ENCODE measurements at places on chromosomes 13 and 19. TPM values are rescaled to one million over a fixed set of nuclear protein-coding genes. Genes with fewer than 3 reads are reported as not detected.

GRCh38 chr19:850221-850978 lies 1.7 kb upstream of the ELANE start:
- DNase-seq, result no peak

- DNase-seq, result no peak
Observed at GRCh38 chr19:30224689-30225606, 147.2 kb upstream of the ZNF536 start.

Gene LGALS14
- polyA plus RNA-seq, result not detected

Gene CD37
- 49.0 TPM for polyA plus RNA-seq

DNA sequence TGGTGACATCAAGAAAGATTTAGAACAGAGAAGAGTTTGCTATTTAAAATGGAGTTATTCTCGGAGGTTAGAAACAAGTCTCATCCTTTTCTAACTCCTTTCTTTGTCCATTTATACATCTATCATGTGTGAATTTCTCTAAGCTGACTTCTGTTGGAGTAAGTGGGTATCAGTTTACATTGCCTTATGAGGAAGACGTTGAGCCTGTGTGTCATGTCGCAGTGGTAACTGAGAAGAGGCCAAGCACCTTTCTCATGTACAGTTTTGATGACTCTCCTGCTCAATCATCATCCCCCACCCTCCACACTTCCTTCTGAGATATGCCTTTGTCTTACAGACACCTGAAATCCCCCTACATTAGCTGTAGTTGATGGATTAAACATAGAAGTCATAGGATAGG lies 624.8 kb downstream of the LIG4 start:
- no peak for DNase-seq

GRCh38 chr13:60120617-60121336 lies 43.0 kb downstream of the DIAPH3 start:
- DNase-seq, result no peak

Gene FCAR
- polyA plus RNA-seq, result 0.68 TPM

DNA sequence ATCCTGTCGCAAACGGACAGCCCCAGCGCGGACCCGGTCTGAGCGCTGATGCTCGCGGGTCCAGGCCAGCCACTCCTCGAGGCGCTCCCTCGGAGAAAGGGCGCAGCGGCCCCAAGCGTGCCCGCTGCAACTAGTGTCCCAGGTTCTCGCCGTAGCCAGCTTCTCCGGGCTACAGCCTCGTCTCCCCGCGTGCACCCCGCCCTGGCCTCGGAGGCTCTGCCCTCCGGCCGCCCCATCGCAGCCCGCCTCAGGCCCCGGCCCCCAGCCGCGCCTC lies 487 bp downstream of the FLT1 start:
- no peak for DNase-seq

Gene KHSRP
- polyA plus RNA-seq, result 273 TPM

Gene CGB1
- not detected for polyA plus RNA-seq

DNA sequence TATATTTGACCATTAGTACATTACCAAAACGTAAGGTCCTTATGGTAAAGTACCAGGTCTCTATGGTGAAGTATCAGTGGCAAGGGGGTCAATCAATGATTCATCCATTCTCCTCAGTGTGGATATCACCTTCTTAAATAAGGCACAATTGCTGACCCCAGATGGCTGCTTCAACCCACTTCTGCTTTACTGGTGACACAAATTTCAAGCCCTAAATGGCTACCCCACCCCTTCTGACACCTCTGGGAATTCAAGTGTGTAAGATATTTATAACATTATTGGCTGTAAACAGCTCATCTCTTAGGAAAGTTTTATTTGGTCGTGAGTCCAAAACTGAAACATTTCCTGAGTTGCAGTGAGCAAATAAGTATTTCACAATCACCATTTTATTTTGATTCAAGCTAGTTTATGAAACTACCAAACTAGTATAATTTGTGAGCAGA lies 7.9 kb upstream of the WBP4 start:
- no peak for DNase-seq

DNA sequence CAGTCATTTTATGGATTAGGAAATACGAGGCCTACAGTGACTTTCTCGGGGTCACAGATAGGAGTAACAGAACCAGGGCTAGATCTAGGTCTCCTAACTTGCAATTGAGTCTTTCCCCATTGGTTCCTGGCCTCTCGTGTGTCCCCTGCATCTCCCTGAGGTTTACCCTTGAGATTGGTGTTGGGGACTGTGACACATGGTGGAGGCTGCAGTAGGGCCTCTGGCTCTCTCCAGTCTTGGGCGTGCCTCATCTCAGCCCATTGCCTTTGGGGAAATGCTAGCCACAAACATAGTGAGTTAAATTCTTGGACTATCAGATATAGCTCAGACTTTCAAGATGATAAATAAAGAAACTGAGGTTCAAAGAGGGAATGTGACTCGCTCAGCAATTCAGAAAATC lies 212.1 kb downstream of the KCNRG start:
- DNase-seq, result no peak

GRCh38 chr19:14661372-14661924 lies 13.2 kb downstream of the ADGRE3 start:
- no peak for DNase-seq

DNA sequence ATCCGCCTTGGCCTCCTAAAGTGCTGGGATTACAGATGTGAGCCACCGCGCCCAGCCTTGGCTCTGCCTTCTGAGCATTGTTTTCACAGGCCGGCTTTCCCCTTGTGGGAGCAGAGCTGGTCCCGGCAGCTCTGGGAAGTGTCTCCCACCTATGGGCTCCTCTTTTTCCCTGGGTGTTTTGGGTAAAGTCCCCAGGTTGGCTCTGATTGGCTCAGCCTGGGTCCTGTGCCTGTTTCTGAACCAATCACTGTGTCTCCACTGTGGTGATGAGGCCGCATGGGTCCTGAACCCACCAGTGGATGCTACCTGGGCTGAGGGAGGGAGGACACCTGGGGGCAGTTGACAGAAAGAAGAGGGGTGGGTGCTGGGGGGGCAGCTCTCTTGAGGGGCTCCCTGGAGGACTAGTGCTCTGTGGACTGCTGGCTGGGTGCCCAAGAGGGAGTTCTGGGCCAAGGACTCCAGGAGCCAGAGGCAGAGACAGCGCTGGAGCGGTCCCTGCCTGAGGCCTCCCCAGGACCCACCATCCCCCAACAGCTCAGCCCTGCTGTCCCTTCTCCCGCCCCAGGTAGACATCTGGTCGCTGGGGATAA lies 19.6 kb upstream of the NCCRP1 start:
- DNase-seq, result no peak

- DNase-seq, result no peak
Observed at GRCh38 chr13:20487927-20488326, 37.7 kb downstream of the CRYL1 start.
